GM23338 (cell line): ENCODE measurements at places on chromosomes 11 and 22. TPM values are rescaled to one million over a fixed set of nuclear protein-coding genes. Genes with fewer than 3 reads are reported as not detected.
A peak's percentile ranks its signal among the peaks of the same experiment; 100 is the strongest.

DNA sequence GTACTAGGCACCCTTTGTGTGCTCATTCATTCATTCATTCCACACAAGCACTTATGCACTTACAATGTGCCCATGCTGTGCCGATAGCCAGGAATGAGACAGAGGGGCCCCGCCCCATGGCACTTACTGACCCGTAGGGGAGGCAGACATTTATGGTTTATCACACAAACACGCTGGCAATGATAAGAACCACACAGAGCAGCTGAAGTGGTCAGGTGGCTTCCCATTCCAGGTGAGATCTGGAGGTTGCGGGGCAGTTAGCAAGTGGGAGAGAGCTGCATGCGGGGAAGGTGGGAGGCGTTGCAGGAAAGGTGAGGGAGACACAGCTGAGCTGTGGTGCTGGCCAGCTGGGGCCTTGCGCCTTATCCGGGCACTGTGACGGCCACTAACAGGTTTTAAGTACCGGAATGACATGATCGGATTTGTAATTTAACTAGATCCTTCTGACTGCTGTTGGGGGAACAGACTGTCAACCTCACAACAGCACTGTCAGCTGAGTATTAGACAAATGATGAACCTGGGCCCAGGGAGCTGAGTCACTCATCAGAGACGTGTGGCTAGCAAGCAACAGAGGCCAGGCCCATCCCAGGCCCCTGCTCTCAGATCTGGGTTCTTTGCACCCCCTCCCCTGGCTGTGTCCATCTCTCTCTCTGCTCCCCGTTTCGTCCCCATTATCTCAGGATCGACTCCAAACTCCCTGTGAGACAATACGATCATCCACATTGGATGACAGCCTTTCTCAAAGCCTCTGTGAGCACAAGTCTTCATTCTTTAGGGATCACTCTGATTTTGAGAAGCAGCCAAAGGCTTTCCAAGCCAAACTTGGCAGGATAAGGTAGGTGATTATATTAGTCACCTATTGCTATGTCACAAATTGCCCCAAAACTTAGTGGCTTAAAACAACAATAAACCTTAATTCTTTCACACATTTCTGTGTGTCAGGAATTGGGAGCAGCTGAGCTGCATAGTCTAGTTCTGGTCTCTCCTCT is 28.4 kb downstream of the RASD2 start:
- no peak for DNase-seq

DNA sequence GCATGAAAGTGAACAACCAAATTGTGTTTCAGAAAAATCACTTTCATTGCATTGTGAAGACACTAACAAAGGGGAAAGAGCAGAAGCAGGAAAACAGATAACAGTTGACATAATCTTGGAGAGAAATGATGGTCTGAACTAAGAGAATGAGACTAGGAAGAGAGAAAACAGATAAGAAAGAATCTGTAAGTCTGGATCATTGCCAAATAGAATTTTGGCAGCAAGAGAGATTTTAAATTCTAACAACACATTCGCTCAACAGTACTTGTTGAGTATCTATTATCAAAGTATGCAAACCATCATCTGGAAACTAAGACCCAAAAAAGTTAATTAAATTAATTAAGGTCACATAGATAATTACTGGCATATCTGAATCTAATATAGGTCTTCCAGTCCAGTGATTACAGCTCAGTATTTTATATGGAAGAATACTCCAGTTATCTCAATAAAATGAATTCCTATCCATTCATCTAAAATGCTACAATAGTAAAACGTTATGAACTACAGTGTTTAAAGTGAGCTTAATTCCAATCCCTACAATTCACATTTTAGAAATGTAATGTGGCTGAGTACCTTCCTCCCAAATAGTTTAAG is 166.7 kb upstream of the FAT3 start:
- DNase-seq: no peak

The RBFOX2 gene
- 84.8 and 88.8 TPM in 2 replicates for polyA plus RNA-seq

- peak; percentile 100 for DNase-seq
Measured at GRCh38 chr11:6468712-6469495, 4.8 kb downstream of the TRIM3 start.

DNA sequence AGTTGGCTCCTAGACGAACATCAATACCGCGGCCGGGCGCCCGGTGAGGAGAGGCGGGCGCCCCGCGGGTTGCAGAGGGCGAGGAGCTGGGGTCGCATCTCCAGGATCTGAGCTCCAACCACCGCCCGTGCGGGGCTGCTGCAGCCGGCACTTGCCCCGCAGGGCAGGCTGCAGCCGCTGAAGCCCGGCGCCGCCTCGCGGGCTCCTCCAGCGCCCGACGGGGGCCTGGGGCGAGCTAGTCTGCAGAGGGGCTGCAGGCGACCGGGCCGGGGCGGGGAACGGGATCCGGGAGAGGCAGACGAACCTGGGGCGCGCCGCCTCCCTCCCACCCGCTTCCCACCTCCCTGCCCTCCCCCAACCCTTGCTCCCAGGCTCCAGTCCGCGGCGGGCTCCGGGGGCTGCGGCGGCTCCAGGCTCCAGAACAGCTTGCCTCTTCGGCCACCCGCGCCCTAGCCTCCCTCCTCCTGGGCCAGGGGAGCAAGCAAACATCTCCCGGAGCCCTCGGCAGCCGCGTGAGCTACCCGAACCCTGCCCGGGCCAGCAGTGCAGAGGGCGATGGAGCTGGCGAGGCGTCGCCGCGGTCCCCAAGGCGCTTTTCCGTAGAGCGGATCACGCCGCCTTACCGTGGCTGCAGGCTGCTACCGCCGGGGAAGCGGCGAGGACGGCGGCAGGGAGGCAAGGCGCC is 802 bp downstream of the TENM4 start:
- peak; percentile 65 for DNase-seq

DNA sequence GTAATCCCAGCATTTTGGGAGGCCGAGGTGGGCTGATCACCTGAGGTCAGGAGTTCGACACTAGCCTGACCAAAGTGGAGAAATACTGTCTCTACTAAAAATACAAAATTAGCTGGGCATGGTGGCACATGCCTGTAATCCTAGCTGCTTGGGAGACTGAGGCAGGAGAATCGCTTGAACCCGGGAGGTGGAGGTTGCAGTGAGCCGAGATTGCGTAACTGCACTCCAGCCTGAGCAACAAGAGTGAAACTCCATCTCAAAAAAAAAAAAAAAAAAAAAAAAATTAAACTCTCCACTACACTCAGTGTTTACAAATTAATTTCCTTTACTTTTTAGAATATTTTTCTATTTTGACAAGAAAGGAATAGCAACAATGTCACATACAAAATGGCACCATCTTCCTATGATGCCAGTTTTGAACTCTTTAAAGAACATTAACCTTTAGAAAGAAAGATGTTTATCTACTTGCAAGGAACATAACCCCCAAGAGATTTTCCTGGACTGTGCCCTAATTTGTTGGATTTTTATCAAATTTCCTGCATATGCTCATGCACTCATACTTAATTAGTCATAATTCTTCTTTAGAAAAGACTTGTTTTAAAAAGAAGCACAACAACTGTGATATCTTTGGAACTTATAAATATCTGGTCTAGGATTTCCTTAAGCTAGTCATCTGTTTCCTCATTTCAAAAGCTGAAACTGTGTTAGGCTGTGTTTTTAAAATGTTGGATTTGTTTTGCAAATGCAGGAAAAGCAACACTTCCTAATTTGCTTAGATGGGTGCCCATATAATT is 22.6 kb upstream of the HIPK3 start:
- no peak for DNase-seq

- no peak for DNase-seq
Measured at GRCh38 chr11:35953081-35953760, 9.4 kb downstream of the LDLRAD3 start.

GRCh38 chr22:11626422-11626773 is 3901.6 kb upstream of the OR11H1 start:
- DNase-seq: no peak

The GLB1L2 gene
- 2.9 and 3.3 TPM in 2 replicates for polyA plus RNA-seq

The NCAPD3 gene
- polyA plus RNA-seq: 32.1 and 37.1 TPM in 2 replicates

- no peak for DNase-seq
Measured at GRCh38 chr22:24406322-24407277, 20.8 kb upstream of the ADORA2A start.
